Hematopoietic multipotent progenitor cell treated with erythropoietin and hydrocortisone succinate and interleukin-3 and kit ligand, for 6 days (in vitro differentiated cells): ENCODE measurements at places on chromosomes 7 and 10.

GRCh38 chr7:43072530-43072929, 39.9 kb upstream of the HECW1 start:
- peak; percentile 41 for DNase-seq

GRCh38 chr10:119274519-119275045, 67.2 kb downstream of the GRK5 start:
- no peak for DNase-seq

GRCh38 chr7:20299647-20300312, 30.9 kb upstream of the ITGB8 start:
- peak; percentile 29 for DNase-seq

GRCh38 chr10:123202506-123202905, 48.3 kb downstream of the BUB3 start:
- no peak for DNase-seq

- DNase-seq: peak; percentile 80
These were observed 112.0 kb downstream of the NEURL1 start for GRCh38 chr10:103605359-103606096.

GRCh38 chr10:34606890-34607289, 208.2 kb downstream of the PARD3 start:
- DNase-seq: peak; percentile 31

DNA sequence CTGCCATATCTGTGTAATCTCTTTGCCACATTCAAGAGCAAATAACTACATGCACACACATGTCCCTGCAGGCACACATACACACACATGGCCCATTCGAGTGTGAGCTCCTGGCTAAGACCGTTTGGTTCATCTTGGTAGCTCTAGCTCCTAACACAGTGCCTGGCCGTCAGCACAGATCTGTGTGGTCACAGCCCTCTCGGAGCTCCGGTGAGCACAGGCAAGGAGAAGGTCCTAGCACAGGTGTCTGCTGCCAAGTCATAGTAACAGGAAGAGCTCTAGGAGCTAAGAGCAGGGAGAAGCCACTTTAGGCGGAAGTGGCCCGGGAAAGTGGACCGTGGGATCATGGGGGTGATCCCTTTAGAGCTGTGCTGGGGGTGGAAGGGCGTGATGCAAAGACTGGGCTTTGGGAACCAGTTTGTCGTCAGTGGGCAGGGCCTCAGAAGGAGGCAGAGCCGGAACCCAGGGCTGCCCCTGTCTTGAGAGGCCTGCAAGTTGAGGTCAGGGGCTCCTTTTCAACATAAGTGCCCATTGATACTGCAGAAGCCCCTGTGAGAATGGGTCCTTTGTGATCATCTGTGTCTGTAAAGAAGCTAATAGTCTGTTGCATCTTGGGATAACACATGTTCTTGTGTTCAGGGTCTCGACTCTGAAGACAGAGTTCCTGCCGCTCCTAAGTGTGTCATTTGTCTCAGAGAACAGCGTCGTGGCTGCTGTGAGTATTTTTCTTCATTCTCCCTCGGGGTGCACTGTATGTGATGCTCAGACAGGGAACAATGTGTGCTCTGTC, 16.6 kb upstream of the ARPC1B start:
- no peak for DNase-seq

DNA sequence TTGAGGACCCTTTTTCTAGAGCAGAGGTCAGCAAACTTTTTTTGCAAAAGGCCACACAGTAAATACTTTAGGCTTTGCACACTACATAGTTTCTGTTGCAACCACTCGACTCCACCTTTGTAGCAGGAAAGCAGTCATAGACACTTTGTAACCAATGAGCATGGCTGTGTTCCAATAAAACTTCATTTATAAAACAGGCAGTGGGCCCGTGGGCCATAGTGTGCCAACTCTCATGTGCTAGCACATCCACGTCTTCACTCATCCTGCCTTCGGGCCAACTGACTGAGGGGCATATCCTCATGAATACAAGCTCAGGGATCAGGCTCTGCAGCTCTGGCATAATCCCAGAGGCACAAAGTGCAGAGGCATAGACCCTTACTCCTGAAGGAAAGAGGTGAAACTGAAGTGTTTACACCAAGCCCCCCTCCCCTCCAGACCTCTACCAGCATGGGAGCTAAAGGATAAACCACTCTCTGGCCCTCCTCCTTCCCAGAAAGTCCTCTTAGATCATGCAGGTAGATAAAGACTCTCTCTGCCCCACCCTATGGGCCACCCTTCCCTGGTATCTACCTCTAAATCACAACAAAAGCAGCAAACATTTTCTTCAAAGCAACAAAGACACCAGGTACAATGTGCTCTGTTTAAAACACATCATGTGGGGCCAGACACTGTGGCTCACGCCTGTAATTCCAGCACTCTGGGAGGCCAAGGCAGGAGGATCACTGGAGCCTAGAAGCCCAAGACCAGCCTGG, 71.0 kb downstream of the DLG5 start:
- DNase-seq: no peak

DNA sequence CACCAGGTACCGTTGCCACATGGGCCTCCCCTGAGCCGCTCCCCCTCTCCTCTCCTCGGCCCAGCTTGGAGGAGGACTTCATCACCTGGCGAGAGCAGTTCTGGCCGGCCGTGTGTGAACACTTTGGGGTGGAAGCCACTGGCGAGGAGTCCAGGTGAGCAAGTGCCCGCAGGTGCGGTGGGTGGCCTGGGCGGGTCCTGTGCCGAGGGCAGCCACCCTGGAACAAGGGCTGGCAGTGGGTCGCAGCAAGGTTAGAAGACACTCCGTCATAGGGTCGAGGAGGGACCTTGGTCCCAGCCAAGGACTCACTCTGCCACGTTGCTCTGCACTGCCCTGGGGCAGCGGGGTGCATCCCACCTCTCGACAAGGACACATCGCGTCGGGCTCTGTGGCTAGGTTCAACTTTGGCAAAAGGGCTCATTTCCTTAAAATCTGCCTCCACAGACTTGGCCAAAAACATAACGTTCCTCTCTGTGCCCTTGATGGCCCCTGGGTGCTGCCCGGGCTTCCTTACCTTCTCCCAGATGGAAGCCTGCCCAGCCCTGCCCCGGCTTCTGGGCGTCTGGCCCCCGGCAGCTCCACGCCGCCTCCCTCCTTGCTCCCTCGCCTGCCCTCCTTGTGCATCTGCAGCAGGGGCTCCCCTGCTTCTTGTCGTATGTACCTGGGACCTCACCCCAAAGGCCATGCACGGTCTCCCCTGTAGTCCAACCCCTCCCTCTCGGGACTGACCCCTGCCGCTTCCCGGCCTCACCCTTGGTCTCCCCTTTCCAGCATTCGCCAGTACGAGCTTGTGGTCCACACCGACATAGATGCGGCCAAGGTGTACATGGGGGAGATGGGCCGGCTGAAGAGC, 12.7 kb downstream of the TMEM120A start:
- DNase-seq: no peak

- no peak for DNase-seq
These were observed 40.8 kb downstream of the TAS2R41 start for GRCh38 chr7:143518521-143518920.

GRCh38 chr10:89665302-89665701, 20.3 kb upstream of the PANK1 start:
- DNase-seq: no peak

DNA sequence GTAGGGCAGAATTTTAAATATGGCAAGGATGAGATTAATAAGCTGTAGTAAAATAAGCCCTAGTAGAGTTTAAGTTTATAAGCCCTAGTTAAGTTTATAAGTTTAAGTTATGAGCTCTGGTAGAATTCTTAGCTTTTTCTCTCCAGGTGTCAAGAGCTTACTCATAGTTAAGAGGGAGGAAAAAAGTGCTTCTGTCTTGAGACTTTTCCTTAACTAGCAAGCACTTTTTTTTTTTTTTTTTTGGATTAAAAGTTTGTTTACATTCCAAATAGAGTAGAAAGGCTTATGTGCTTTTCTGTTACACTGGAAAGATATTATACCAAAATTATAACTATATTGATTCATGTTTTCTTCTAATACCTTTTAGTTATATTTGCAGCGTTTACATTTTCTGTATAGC, 25.5 kb upstream of the MPP7 start:
- DNase-seq: no peak

DNA sequence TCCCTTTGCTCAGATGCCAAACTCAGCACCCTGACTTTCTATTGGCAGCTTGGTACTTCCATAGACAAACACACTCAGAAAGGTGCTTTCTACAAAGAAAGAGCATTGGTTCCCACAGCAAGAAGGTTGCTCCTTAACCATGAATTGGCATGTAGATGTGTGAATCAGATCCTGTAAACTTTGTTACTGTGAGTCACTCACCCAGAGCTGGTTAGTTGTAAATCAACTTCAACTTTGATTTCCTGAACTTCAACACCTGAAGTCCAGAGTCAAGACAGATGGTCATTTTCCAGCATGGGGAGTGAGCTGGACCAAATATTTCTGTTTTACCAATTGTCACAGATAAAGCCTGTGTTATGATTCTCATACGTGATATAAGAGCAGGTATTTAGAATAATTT, 797.2 kb downstream of the TNS3 start:
- DNase-seq: no peak
